NCI-H69 (cell line): ENCODE measurements at places on chromosomes 1 and 21.
A peak's percentile ranks its signal among the peaks of the same experiment; 100 is the strongest.

DNA sequence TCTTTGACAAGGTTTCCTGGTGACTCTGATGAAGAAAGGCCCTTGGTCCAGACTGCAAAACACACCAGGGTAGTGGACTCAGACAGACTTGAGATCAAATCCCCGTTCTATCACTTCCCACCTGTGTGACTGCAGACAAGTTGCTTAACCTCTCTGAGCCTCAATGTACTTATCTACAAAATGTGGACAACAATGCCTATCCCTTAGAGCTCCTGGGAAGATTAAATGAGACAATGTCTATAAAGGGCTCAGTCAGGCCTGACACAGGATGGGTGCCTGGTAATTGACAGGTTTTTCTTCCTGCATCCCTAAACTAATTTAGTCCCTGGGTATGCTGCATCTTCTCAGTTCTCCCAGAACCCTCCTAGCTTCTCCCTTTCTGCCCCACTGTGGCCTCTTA, 37.9 kb upstream of the ZBTB40 start:
- DNase-seq: peak; percentile 57

DNA sequence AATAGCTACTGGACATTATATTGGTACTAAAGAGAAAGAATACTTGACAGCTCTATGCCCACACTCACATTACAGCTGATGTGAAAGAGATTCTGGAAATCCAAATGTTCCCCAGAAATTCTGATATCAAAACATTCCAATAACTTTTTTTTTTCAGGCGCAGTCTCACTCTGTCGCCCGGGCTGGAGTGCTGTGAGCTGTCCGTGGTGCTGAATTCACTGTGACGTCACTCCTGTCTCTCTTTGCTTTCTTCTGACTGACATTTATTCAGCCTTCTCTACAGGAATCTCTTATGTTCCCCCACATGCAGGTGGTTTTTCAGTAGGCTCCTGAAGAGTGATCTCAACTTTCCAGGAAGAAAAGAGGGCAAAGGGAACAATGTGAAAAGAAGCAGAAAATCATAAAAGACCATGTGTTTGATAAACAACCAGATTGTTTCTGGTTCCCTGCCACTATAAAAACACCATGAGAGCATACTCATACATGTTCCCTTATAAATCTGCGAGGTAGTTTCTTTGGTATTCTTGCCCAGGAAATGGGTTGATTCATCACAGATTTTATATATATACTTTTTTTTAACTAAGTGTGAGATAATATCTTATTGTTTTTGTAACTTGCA, 6.2 kb downstream of the S100A7A start:
- no peak for DNase-seq

GRCh38 chr1:49622877-49623276, 400.9 kb downstream of the AGBL4 start:
- no peak for DNase-seq

- no peak for DNase-seq
Measured at GRCh38 chr1:206555473-206555935, 48.2 kb downstream of the RASSF5 start.

DNA sequence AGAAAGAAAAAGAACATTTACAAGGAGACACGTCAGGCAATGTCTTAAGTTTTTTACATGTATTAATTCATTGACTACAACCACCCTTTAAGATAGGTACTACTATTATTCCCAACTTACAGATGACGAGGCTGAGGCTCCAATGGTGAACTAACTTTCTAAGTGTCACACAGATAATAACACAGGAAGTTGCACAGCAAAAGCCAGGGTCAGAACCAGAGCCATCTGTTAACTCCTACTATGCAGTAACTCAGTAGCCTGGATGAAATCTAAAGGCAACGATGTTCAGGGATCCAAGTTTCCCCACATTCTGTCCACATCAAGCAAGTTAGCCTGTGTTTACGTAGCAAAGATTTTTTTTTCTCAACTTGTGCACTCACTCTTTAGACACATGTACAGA, 371.7 kb downstream of the PTPRC start:
- DNase-seq: peak; percentile 37

DNA sequence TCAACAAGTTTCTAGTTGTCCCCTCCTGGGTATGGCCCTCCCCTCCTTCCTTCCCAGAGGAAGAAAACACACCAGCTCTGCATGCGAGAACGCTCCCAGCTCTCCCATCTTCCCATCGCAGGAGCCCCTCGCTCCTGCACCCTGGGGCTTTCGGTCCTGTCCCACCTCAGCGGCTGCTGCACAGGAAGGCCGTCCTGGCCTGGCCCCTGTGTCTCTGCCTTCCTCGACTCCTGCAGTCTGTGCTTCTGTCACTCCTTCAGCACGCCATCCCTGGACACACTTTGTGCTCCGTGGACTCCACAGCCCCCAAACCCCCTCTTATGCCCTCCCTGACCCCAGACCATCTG, 23.2 kb downstream of the KRTAP10-1 start:
- no peak for DNase-seq

- no peak for DNase-seq
Measured at GRCh38 chr1:65509912-65510680, 89.6 kb downstream of the LEPR start.

- DNase-seq: peak; percentile 90
Measured at GRCh38 chr1:62905309-62905708, 121.4 kb downstream of the ATG4C start.

DNA sequence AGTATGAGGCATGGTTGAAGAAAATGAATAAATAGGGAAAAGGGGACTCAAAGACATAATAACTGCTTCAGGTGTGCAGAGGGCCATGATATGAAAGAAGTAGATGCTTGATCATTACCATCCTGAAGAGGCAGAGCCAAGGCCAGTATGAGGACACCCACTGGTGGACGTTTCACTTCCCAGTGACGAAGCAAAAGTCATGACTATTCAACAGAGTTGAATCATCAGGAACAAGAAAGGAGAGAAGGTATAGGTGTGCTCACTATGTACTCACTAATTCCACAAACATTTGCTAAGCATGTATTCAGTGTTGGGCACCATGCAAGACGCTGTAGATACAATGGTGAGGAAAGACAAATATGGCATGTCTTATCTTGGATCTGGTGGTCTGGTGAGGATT, 319.2 kb upstream of the RUNX1 start:
- DNase-seq: no peak

DNA sequence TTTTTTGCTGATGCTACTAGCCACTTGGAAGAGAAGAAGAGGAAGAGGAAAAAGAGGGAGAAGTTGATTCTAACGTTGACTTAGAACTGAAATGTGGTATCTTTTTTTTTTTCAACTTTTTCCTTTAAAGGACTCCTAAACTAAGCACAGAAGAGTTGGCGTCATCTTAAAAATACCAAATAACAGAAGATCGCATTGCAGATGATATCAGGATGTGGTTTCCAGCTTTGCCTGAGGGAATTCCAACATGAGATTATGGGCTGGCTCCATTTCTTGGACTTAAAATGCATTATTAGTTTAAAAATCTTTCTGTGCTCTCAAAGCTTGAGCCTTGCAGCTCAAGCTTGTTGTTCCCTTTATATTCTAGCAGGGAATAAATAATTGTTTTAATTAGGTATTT, 29.8 kb downstream of the WDR3 start:
- DNase-seq: no peak

GRCh38 chr1:116139592-116140134, 28.5 kb downstream of the MAB21L3 start:
- DNase-seq: no peak

GRCh38 chr1:154778944-154779343, 91.1 kb downstream of the KCNN3 start:
- DNase-seq: no peak

GRCh38 chr1:159869173-159869572, 6.7 kb upstream of the VSIG8 start:
- peak; percentile 90 for DNase-seq

DNA sequence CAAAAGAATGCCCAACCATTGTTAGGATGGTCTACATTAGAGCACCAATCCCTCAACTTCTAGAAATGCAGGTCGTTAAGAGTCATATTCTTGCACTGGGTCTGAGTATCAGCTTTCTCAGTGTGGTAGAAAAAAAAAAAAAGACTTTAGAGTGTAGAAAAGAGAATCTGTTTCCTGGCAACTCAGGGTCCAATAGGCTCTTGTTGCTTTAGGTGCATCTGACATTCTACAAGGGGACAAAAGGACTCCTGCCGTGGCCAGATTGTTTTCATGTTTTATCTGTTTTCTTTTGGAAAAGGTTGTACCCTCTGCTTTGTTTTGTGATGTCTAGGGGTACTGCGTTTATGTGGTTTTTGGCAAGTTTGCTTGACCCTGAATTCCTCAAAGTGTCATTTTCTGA, 105.4 kb upstream of the KCNK2 start:
- DNase-seq: no peak

DNA sequence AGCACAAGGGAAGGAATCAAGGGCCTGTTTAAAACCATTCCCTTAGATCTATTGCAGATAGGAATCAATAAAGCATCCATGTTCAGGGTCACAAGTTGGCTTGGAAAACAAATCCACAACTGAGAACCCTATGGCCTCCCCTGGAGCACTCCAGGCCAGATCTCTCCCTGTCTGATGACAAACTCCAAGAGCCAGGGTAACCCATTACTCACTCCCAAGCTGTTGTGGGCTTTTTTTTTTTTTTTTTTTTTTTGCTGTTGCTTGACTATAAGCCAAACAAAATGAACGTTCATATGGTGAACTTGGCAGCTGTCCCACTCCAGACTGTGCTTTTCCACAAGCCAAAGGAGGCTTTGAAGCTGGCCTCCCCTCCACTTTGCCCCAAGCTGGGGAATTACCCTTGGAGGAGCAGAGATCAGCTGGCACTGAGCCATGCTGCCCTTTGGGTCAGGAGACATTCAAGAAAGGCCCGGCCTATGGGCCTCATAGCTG, 35.7 kb upstream of the VAV3 start:
- peak; percentile 94 for DNase-seq

- DNase-seq: no peak
Measured at GRCh38 chr1:47584249-47584648, 146.4 kb downstream of the FOXD2 start.
